Activated T-cell treated with anti-CD3 and anti-CD28 coated beads, Interleukin-2, amount 50 U/mL, for 48 hours (primary cell): ENCODE measurements at places on chromosomes 2 and 18.

DNA sequence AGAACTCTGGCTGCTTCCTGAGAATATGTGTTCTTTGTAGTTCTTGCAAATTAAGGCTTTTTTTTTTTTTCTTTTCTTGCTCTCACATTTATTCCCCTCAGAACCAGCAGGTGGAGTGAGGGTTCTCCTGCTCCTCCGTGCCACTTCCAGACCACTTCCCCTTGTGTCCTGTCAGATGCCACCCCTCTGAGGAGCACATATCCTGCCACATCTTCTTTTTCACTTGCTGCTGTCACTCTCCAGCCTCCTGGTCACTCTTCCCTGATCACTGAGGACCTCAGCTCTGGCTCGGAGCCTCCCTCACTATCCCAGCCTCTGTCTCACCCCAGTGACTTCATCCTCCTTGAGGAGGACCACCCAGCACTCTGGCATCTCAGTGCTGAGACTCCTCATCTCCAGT, 100.5 kb downstream of the TACR1 start:
- no peak for DNase-seq

DNA sequence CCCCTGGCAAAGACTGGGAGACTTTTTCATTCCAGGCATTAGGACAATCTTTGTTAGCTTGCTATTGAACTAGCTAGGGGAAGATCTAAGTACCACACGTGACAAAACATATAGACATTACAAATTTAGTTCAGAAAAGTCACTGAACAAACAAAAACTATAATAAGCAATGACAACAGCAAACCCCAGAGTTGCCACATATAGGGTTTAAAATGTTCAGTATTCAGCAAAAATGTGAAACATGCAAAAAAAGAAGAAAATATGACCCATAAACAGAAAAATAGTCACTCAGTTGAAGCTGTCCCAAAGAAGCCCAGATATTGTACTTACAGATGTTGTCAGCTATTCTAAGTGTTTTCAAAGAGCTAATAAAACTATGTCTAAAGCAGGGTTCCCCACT, 431.1 kb upstream of the CDH2 start:
- DNase-seq, result no peak

- DNase-seq, result no peak
Observed at GRCh38 chr2:217834744-217835513, 167.9 kb downstream of the TNS1 start.

GRCh38 chr2:108612153-108612513, 77.9 kb downstream of the LIMS1 start:
- no peak for DNase-seq

DNA sequence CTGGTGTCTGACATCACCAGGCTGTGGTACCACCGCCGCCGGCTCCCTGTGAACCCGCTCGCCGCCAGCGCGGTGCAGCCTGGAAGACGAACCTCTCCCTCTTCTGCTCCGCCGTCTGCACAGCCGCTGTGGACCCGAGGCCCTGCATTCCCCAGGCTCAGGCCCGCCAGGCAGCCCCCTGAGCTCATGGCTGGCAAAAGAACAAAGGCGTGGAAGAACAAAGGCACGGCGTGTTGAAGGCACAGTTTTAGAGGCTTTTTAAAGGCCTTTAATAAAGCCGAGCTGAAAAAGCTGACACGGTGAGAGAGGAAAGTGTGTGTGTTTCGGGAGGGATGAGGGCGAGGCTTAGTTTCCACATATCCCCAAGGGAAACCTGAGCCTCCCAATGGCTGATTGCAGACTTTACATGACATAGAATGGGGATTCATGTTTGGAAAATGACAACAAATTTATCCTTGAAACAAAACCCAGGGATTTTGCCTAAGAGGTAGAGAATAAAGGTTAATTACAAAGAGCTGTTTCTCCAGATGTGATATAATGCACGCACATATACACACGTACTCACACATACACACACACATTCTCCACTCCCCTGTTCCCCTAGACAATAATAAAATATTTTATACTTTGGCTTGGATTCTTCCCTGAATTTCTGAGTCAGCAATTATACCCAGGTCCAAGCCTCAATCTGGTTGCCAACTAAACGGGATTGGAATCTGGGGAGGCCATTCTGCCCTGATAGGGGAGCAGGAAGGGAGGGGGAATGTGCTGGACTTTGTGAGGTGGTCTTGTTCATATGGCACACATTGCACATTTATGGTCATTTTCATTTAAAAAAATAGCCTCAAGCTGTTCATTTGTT, 39.7 kb downstream of the RFX8 start:
- DNase-seq, result no peak

GRCh38 chr18:25282282-25282681, 69.7 kb downstream of the ZNF521 start:
- no peak for DNase-seq

GRCh38 chr2:201924453-201924852, 109.2 kb upstream of the FZD7 start:
- no peak for DNase-seq

- DNase-seq, result no peak
Observed at GRCh38 chr2:148298196-148298595, 277.3 kb downstream of the MBD5 start.

DNA sequence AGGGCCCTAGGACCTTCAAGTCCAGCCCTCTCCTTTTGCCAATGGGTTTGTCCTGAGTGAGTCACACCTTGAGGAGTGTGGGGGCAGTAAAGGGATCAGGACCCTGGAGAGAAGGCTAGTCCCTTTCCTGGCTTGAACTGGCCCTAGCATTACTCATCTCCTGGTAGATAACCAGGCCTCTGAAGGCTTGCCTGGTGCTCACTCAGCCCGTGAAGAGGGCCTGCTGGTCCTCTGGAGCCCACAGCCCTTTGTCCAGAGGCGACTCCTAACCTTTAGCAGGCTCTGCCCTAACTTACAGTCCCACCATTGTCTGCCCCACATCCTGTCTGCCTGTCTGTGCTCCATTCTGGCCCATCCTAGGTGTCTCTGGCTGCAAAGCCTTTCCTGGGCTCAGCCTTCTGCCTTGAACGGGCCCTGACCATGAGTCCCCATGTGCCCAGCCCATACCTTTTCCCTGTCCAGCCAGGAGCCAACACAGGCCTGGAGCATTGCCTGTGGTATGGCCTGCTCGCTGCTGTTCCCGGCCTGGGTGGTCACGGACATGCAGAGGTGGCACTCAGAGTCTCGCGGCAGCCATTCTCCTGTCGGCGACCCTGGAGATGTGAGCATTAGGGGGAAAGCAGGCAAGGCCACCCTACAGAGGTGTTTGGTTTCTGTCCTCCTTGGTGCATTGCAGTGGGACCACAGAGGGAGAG, 5.0 kb downstream of the SFTPB start:
- DNase-seq, result no peak

- DNase-seq, result no peak
Observed at GRCh38 chr2:159146996-159147666, 139.4 kb downstream of the WDSUB1 start.

DNA sequence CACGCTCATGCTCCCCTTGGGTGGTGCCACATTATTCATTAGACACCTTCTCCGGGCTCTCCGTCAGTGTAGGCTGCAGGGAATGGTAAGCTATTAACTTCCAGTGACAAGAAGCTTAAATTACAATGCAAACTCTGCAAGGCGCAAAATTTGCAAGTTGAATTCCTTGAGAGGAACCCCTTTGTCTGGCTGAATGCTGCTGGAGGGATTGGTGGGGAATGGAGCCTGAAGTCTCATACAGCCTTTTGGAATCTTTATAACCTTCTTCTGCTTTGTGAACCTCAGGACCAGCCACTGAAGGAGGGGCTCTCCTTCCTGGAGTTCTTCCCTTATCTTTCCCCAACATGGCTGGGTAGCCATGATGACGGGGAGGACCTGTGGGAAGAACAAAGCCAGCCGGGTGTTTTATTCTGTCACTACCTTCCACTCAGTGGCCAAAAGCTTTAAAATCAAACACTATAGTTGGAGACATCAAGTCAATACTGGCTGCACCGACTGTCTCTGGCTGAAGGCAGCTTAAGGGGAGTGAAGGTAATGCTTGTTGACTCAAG, 220.9 kb upstream of the EPHA4 start:
- no peak for DNase-seq

GRCh38 chr2:10829299-10829698, 16.7 kb upstream of the PDIA6 start:
- no peak for DNase-seq
